8988T (cell line): ENCODE measurements at places on chromosomes 5 and 9.

DNA sequence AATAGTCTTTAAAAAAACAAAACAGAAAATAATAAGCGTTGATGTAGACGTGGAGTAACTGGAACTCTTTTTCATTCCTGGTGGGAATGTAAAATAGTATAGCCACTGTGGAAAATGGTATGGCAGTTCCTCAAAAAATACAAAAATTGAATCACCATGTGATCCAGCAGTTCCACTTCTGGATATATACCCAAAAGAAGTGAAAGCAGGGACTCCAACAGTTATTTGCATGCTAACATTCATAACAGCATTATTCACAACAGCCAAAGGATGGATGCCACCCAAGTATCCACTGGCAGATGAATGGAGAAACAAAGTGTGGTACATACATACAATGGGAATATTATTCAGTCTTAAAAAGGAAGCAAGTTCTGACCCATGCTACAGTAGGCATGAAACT, 4.2 kb upstream of the PHF2 start:
- DNase-seq = no peak

GRCh38 chr9:121210536-121210935, 8.9 kb upstream of the RAB14 start:
- DNase-seq = no peak

GRCh38 chr5:73447530-73448462, 781 bp downstream of the FOXD1 start:
- DNase-seq = no peak

- DNase-seq = no peak
These were observed 70.2 kb downstream of the AOPEP start for GRCh38 chr9:94796687-94797086.

DNA sequence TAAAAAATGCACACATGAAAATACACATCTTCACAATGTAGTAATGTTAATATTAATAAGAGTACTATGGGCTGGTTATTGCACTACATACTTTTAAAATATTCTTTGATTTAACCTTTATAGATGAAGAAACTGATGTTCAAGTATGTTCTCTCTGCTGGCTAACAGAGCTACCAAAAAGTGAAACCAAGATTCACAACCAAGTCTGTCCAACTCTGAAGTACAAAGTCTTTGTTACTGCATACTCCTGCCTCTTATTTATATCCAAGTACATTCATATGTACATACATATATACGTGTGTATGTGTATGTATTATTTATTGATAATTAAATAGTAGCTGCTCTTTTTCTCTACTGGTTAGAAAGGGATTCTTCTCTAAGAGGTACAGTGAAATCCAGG, 325.6 kb downstream of the BNC2 start:
- no peak for DNase-seq

- no peak for DNase-seq
These were observed 160.8 kb downstream of the TSSK1B start for GRCh38 chr5:113273948-113274347.

- no peak for DNase-seq
These were observed 12.8 kb downstream of the NCS1 start for GRCh38 chr9:130185017-130185416.

DNA sequence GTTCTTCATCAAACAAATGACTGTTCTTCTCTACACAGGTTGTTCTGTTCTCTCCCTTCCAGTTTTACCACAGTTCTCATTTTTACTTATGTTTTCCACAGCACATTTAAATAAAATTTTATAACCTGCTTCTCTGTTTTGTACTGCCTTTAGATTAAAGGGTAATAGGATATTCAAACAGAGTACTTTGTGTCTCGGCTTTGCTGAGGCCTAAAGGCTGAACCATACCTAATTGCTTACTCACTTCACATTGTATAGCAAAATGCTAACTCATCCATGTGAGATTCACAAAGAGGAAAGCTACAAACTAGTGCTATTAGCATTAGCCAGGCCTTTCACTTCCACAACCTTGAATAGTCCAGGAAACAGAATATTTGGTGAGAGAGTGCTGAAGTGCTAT, 200.3 kb downstream of the TRPM3 start:
- no peak for DNase-seq

GRCh38 chr9:70110194-70111041, 66.8 kb downstream of the MAMDC2 start:
- DNase-seq = no peak

- DNase-seq = no peak
These were observed 106.0 kb downstream of the SMARCA2 start for GRCh38 chr9:2120926-2121689.

GRCh38 chr5:95216136-95216955, 68.5 kb downstream of the MCTP1 start:
- no peak for DNase-seq

DNA sequence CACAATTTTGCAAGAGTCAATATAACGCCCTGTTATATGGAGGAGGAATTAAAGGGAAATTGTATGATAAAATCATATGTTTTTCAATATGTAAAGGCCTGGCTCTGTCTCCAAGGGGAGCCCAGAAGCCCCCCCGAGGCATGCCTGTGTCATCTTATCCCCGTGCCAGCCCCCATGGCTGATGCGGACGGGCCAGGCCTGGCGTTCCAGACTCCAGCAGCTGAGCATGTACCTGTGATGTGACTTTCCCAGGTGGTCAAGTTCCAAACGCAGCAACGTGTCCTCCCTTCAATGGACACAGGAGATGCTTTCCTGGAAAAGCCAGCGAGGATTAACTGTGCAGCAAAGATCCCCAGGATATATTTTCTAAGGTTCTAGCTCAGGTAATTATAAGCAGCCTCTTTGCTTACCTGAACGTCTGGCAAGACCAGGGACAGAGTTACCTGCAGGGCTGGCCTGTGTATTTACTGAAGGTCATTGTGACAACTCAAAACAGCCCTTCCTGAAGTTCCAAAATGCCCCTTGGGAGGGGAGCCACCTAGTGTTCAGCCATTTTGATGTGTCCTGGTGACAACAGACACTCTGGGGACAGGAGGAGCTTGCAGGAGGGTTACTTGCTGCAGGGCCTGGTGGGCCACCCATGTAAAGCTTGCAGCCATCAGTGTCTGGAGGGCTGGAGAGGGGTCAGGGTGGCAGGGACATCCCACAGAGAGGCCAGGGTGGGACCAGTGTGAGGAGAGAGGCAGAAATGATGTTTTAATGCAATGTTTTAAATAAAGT, 53.3 kb upstream of the RNU6ATAC start:
- DNase-seq = no peak
